CD8-positive, alpha-beta memory T cell (primary cell): ENCODE measurements at places on chromosomes 7 and 10. TPM values are rescaled to one million over a fixed set of nuclear protein-coding genes. Genes with fewer than 3 reads are reported as not detected.

DNA sequence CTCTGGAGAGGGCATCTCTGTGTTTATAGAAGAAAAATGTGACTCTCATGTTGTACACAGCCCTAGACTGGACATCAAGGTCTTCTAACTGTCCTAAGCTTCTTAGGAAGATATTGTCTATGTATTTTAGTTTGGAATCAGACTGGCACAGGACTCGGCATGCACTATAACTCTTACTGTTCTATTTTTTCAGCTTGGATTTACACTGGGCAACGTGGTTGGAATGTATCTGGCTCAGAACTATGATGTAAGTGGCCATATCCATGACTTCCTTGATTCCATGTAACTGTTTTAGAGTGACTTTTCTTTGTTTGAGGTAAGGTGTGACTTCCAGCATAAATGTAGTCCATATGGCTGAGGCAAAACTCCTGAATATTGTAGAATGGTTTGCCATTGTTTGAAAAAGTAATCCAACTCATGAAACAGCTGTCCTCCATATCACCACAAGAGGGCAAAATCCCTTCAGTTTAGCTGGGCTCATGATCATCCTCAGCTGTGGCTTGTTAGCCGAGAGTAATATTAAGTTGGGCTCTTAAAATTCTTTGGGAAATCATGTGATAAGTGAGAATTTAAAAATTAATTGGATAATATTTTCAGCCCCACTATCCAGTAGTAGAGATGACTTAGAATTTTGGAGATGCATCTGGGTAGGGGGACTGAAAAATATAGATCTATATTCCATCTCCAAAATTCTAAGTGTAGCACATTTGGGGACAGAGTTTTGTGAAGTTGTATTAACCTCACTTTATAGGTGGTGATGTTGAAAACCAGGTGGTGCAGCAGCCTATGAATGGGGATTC is 10.4 kb downstream of the STMP1 start:
- DNase-seq, result no peak
- H3K36me3 ChIP-seq, result no peaks in the 10 kb centered on the region
- H3K4me1 ChIP-seq, result no peaks in the 10 kb centered on the region

OR6B1 gene
- polyA plus RNA-seq, result not detected

DNA sequence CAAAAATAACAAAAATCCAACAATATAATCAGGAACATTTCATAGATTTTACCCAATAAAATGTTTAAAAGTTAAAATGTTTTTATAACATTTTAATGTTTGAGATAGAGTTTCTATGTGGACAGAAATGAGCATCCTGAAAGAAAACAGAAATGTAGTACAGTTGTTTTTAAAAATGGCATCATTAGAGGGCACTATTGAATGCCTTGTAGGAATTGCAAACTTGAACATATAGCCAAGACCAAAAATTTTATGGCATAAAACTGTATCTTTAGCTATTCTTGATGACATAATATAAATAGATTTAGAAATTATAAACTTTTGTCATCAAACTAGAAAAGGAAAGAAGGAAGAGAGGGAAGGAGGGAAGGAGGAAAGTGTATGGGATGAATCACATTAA is 1372.7 kb downstream of the GATA3 start:
- no peak for DNase-seq
- H3K4me3 ChIP-seq, result no peak overlapping the region
- no peaks in the 10 kb centered on the region for H3K4me1 ChIP-seq
- H3K27me3 ChIP-seq, result no peaks in the 10 kb centered on the region
- H3K36me3 ChIP-seq, result no peaks in the 10 kb centered on the region

CDC14C gene
- not detected for polyA plus RNA-seq

GRCh38 chr10:27153845-27154193 is 365 bp downstream of the YME1L1 start:
- H3K27ac ChIP-seq, result peak overlapping the region; percentile 99
- H3K36me3 ChIP-seq, result peaks cover 4% of the 10 kb centered on the region
- H3K4me3 ChIP-seq, result peak overlapping the region; percentile 86
- H3K27me3 ChIP-seq, result no peaks in the 10 kb centered on the region
- no peak for DNase-seq

DNA sequence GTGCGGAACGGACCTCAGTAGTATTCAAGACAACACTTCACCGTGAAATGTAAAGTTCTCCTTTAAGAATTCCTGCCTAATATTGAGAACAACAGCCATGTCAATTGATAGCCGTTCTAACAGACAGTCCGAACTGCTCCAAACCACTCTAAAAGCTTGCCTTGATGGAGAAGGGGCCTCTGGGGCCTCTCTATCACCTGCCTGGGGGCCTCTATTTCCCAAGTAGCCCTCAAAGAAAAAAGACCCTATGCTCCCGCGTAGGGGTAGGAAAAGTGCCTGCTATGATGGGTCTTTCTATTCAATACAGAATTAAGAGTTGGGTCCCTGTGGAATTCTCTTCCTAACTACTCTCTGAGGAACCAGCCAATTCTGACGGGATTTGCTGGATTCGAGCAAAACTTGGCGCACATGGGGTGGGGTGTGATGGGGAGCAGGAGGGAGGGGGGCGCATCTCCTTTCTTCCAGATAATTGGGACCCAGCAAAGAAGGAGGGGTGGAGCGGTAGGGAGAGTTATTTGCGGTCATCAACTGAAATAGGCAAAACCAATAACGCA is 8.3 kb upstream of the DLX6 start:
- peaks cover 67% of the 10 kb centered on the region for H3K27me3 ChIP-seq
- H3K27ac ChIP-seq, result no peak overlapping the region
- no peaks in the 10 kb centered on the region for H3K36me3 ChIP-seq
- no peaks in the 10 kb centered on the region for H3K4me1 ChIP-seq

GRCh38 chr10:26944261-26944882 is 83.6 kb upstream of the ABI1 start:
- no peaks in the 10 kb centered on the region for H3K36me3 ChIP-seq
- no peaks in the 10 kb centered on the region for H3K27me3 ChIP-seq
- no peak for DNase-seq
- no peaks in the 10 kb centered on the region for H3K4me1 ChIP-seq

DNA sequence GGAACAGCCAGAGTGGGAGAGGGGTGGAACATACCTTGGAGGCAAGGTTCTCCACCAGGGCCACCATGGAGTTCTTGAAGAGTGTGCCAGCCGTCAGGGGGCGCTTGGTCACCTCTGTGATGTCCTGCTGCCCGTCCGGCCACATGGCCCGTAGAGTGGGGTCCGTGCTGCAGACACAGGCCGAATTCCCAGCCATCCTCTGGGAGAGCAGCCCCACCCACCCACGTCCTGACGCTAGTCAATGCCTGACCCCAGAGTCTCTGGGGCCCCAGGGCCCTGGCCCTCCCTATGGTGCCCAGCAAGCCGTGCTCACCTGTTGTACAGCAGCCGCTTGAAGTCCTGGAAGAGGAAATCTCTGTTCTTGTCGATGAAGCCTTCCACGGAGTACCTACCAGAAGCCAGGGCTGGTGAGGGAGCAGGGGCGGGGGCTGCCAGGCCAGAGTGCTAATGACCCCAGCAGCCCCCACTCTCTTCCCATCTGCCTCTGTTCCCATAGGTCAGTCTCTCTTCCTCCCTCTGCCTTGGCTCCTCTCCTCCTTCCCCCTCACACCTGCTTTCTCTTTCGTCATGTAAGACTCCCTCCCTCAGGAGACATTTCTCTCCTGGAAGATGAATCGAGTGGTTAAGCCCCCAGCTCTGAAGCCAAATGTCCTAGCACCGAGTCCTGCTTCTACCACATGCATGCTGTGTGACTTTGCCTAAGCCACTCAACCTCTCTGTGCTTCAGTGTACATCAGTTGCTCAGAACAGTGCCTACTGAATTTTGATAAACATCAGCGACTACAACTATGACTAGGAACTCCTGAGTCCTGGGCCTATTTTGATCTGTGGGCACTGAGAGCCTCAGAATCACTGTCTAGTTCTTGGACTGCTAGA is 11.0 kb downstream of the MYO1G start:
- H3K4me3 ChIP-seq, result no peak overlapping the region
- no peak overlapping the region for H3K27ac ChIP-seq
- no peak for DNase-seq
- peaks cover 22% of the 10 kb centered on the region for H3K36me3 ChIP-seq
- H3K4me1 ChIP-seq, result peaks cover under 1% of the 10 kb centered on the region

DNA sequence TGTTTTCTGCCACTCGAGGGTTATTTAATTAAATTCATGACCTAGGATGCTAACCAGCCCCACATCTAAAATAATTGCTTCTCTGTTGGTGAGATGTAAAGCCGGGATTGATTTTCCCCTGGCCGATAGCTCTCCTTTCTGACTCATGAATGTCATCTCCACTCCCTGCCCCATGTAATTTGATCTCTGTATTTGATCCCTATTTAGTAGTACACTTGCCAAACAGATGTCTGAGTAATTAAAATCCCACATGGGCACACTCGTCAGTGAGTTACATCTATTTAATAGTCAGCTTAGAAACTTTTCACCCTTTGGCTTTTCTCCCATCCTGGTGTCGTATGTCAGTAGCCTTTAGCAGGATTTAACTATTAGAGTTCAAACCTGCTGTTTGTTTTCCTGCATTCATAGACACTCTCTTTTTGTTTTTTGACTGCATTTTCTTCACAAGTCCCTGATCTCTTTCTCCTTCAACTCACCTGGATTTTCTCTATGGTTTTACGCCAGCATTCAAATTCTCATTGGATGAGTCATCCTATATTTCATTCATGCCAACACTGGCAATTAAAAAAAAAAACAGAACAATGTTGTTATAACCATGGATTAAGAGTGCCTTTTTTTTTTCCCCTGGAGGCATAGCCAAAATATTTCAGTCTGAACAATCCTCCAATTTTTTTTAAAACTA is 82.7 kb downstream of the SPAG6 start:
- DNase-seq, result no peak
- no peaks in the 10 kb centered on the region for H3K36me3 ChIP-seq
- H3K27me3 ChIP-seq, result peaks cover 5% of the 10 kb centered on the region
- no peak overlapping the region for H3K27ac ChIP-seq
- H3K4me3 ChIP-seq, result no peak overlapping the region

GRCh38 chr10:78386509-78386908 is 352.8 kb downstream of the RPS24 start:
- H3K4me3 ChIP-seq, result no peak overlapping the region
- H3K4me1 ChIP-seq, result no peaks in the 10 kb centered on the region
- no peaks in the 10 kb centered on the region for H3K27me3 ChIP-seq
- no peak for DNase-seq
- no peaks in the 10 kb centered on the region for H3K36me3 ChIP-seq

DNA sequence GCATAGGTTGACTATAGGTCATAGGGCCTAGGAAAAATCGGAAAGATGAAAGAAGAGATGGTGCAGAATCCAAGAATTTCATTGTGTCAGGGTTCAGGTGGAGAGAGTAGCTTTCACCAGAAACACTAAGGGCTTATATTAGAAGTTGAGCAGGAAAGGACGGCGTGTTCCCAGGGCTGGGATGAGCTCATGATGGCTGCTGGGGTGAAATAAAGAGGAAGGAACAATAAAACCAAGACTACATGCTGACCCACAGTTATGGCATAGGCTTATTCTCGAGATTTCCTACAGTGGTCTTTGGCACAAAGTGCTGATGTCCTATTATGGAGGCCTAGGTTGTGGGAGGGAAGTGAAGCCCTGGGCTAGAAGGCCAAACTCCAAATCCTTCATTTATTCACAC is 195.8 kb downstream of the PTEN start:
- H3K4me3 ChIP-seq, result no peak overlapping the region
- H3K27ac ChIP-seq, result no peak overlapping the region
- DNase-seq, result no peak
- no peaks in the 10 kb centered on the region for H3K36me3 ChIP-seq
- no peaks in the 10 kb centered on the region for H3K27me3 ChIP-seq
- H3K4me1 ChIP-seq, result peaks cover 13% of the 10 kb centered on the region

DNA sequence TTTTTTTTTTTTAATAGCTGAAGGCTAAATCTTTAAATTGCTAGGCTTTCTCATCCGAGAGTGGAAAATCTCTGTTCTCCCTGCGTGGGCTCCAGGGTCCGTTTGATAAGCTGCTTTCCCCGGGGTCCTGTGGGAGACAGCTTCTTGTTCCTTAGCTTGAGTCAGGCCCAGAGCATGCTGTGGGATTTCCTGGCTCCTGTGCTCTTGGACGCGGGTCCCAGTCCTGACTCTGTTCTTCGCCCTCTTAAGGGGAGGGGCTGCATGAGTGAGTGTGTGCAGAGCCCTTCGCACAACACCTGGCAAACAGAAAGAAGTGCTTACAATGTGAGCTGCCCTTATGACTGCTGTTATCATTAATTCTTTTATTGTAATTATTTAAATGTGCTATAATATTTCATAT is 133.5 kb downstream of the TACC2 start:
- H3K36me3 ChIP-seq, result no peaks in the 10 kb centered on the region
- no peak for DNase-seq
- H3K4me1 ChIP-seq, result no peaks in the 10 kb centered on the region

DNA sequence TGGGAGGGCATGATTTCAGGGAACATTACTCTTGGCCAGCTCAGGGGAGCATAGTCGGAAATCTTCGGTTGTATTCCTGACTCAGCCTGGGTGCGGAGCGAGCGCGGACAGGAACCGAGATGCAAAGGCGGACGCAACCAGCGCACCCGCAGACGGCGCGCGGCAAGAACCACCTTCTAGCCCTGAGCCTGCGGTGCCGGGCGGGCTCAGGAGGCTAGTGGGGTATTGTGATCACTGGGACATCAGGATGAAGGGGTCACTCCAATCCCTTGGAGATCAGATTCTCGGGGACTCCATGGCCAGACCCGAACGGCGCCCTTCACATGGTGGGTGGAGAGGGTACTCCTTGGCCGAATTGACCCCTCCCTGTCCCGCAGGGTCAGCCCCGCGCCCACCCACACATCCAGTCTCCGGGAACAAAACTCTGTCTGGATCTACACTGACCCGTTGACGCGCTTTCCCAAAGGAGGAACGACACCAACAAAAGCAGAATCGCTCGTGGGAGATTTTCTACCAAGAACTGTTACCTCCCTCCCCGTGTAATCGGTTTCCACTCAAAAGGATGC is 730.5 kb downstream of the ZWINT start:
- H3K27me3 ChIP-seq, result no peaks in the 10 kb centered on the region
- H3K27ac ChIP-seq, result no peak overlapping the region
- no peaks in the 10 kb centered on the region for H3K4me1 ChIP-seq
- no peaks in the 10 kb centered on the region for H3K36me3 ChIP-seq
- no peak overlapping the region for H3K4me3 ChIP-seq

GRCh38 chr7:47587976-47588375 is 6.1 kb upstream of the TNS3 start:
- H3K4me1 ChIP-seq, result no peaks in the 10 kb centered on the region
- no peaks in the 10 kb centered on the region for H3K27me3 ChIP-seq
- DNase-seq, result no peak
- no peak overlapping the region for H3K27ac ChIP-seq

- H3K4me1 ChIP-seq, result no peaks in the 10 kb centered on the region
- H3K4me3 ChIP-seq, result no peak overlapping the region
- H3K27me3 ChIP-seq, result no peaks in the 10 kb centered on the region
- H3K27ac ChIP-seq, result no peak overlapping the region
These were observed 112.5 kb downstream of the PDE1C start for GRCh38 chr7:31957756-31958155.

- no peak for DNase-seq
- H3K27me3 ChIP-seq, result no peaks in the 10 kb centered on the region
- no peaks in the 10 kb centered on the region for H3K4me1 ChIP-seq
- H3K36me3 ChIP-seq, result no peaks in the 10 kb centered on the region
- H3K27ac ChIP-seq, result no peak overlapping the region
- no peak overlapping the region for H3K4me3 ChIP-seq
These were observed 25.8 kb upstream of the ADRB1 start for GRCh38 chr10:114017873-114018272.
